Naive thymus-derived CD4-positive, alpha-beta T cell (primary cell): ENCODE measurements at places on chromosomes 7 and 10. TPM values are rescaled to one million over a fixed set of nuclear protein-coding genes. Genes with fewer than 3 reads are reported as not detected.

FKBP6 gene
- not detected for total RNA-seq

PHYHIPL gene
- not detected in 2 replicates for total RNA-seq

DNA sequence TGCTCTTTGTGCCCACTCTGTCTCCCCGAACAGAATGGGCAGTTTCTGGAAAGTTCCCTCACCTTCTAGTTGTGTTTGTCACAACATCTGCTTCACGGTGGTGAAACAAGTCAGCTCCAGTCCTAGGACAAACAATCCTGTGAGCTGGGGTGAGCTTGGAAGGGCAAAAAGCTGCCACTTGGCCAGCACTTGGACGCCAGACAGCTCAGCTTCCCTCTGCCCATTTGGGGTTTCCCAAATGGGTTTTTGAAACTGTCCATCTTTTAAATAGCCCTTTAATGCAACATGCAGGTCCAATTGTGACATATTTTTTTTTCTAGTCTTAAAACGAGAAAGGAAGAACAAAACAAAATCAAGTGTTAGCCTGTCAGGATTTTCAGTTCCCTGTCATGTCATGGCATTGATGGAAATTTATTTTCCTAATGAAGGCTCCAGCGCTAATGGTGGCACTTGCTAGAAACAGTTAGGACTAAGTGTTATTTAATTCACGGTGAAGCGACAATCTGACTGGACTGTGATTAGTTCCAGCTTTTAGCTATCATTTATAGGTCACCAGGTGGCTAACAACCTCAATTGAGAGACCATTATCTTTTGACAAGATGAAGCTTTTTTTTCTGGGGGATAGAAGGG, 181.7 kb downstream of the MYOF start:
- no peak for DNase-seq

DNA sequence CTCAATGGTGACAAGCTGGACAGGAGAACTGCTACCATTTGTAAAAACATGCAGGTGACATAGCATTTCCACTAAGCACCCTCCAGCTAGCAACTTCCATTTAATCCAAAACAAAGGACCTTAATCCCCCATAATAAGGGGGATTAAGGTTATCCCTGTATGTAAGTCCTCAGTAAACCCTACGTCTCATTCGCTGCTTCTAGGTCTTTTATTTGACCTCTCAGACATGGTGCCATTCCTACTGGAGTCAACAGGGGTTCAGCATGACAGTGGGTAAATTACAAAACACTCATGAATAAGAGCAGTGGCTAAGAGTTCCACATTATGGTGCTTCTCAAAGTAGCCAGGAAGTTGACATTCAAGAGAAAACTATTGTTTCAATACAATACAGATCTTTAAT, 121.8 kb upstream of the CAV2 start:
- no peak for DNase-seq

DNA sequence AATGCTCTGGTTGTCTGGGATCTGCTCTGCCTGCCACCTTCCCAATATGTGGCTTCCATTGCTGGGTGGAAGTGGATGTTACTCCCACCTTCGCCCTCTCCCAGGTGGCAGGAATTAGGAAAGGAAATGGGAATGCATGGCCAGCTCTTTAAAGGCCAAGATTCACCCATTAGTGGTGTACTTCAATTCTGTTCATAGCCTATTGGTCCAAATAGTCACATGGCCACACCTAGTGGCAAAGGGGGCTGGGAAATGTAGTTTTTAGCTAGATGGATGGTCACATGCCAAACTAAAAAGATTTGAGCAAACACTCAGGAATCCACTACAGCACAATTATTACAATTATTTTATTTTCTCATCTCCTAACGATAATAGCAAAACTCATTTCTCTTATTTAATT, 135.1 kb downstream of the NPY start:
- no peak for DNase-seq

GRCh38 chr10:31947144-31947926, 18.7 kb upstream of the ARHGAP12 start:
- no peak for DNase-seq

GRCh38 chr7:117041822-117042221, 88.5 kb downstream of the ST7 start:
- no peak for DNase-seq

GRCh38 chr10:8586504-8586903, 532.0 kb downstream of the GATA3 start:
- DNase-seq, result no peak

GRCh38 chr10:91054325-91054724, 133.4 kb upstream of the ANKRD1 start:
- no peak for DNase-seq

- no peak for DNase-seq
Measured at GRCh38 chr7:69860486-69860885, 262.2 kb downstream of the AUTS2 start.

- no peak for DNase-seq
Measured at GRCh38 chr10:96588060-96588554, 1.3 kb upstream of the TM9SF3 start.

GRCh38 chr10:104447331-104447730, 93.7 kb downstream of the CFAP58 start:
- no peak for DNase-seq

PRRT4 gene
- 0.49 TPM for total RNA-seq

GRCh38 chr7:154990964-154991540, 11.9 kb downstream of the PAXIP1 start:
- DNase-seq, result no peak

- no peak for DNase-seq
Measured at GRCh38 chr10:132876131-132876860, 66.1 kb downstream of the CFAP46 start.

- no peak for DNase-seq
Measured at GRCh38 chr7:111274857-111275256, 183.9 kb downstream of the LRRN3 start.

DNA sequence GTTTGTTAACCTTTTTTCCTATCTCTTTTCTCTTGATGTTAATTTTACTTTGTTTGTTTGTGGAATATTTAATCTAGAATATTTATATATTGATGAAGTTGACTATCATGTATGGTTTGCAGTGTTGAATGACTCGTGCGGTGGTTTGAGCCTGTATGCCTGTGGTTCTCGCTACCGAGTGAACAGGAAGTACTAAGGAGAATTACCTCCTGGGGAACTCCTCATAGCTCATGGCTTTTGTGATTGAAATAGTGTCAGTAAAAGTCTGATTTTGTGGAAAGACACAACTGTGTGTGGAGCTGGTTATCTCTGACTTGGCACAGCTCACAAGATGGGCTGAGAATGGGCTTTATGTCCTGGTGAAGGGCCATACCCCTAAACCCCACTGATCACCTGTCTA, 498.6 kb downstream of the GLRX3 start:
- DNase-seq, result no peak
